ENCODE measurements at places on chromosomes 2 and 18.

DNA sequence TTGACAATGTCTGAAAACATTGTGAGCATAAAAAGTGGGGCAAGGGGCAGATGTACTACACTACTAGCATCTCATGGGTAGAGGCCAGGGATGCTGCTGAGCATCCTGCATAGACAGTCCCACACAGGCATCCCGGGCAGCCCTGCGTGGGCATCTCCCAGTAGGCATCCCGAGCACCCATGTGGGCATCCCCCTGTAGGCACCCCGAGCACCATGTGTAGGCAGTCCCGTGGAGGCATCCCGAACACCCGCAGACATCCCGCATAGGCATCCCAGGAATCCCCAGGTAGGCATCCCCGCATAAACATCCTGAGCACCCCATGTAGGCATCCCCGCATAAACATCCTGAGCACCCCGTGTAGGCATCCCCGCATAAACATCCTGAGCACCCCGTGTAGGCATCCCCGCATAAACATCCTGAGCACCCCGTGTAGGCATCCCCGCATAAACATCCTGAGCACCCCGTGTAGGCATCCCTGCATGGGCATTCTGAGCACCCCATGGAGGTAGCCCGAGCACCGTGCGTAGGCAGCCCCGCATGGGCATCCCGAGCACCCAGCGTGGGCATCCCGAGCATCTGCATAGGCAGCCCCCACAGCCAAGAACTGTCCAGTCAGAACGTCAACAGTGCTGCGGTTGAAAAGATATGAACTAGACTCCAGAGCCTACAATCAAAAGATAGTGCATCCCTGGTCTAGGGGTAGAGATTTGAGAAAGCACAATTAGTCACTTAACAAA lies 273.5 kb downstream of the NBAS start:
- DNase-seq: no peak

GRCh38 chr2:161283926-161284325 lies 24.3 kb upstream of the PSMD14 start:
- no peak for DNase-seq

DNA sequence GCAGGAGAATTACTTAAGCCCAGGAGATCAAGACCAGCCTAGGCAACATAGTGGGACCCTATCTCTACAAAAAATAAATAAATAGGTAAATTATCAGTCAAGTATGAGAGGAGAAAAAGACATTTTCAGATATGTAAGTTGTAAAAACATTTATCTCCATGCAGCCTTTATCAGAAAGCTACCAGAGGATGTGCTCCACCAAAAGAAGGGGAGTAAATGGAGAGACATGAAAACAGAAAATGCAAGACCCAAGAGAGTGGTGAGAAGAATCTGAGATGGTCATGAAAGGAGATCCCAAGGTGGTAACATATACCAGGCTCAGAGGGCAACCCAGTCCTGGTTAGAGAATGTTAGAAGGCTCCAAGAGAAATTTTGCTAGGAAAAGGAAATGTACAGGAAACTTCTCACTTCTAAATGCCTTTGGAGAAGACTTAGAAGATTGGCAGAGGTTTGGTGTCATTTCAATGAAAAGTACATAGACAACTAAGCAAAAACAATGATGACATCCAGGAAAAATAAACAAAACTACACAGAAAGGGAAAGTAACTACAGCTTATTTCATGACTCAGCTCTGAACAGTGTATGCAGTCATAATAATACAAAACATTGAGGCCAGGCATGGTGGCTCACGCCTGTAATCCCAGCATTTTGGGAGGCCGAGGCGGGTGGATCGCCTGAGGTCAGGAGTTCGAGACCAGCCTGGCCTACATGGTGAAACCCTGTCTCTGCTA lies 19.5 kb downstream of the CIB4 start:
- DNase-seq: no peak

DNA sequence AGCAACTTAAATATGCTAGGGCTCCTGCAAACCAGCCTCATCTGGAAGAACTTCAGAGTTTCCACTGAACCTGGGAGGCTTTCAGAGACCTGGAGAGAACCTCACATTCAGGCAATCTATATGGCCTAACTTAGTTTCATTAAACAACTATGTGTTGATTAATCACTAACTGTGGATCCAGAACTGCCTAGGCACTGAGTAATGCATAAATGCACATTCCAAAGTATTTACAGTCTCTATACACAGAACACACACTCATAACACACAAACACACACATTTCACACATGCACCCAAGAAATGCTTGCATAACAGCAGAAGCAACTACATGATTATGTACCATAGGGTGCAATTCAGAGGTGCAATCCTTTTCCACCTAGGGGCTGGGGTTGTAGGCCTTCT lies 552.8 kb downstream of the BCL11A start:
- no peak for DNase-seq

DNA sequence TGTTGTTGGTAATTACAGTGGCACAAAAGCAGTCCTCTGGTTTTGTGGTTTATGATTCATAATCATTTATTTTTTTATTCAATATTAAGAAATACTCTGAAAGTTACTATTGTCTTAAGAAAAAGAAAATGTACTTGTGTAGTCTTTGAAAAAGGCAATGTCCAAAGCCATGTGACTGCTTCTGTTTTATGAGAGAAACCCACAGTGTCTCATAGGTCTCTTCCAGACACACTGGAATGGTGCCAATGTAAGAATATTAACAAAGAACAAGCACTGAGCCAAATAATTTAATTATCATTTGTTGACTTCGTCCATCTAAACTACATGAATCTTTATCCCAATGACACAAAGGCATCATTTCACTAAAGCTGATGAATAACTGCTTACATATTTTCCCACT lies 62.5 kb downstream of the RPRM start:
- peak; percentile 38 for DNase-seq

- no peak for DNase-seq
These were observed 2.7 kb downstream of the KCTD18 start for GRCh38 chr2:200507179-200507578.

GRCh38 chr18:21321711-21322110 lies 79.7 kb downstream of the GREB1L start:
- DNase-seq: no peak

Measured in NCI-H2171 treated with DMSO at 0.1 percent for 48 hours (cell line).